ENCODE measurements at places on chromosomes 2 and 18.

DNA sequence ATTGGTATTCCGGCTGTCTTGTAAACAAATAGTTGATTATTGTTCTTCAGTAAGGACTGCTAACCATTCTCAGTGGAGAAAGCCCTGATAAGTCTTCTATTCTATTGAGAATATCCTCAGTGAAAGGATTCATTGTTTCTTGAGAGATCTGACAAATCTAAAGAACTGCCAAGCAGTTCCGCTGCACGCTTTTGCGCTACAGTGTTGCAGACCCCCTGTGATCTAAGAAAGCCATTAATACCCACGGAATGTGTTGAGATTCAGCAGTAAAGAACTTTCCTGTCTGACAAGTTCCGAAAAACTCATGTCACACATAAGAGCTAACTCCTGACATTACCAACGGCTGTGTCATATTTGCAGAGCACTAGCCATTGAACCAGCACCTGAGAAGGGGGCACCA, 63.8 kb downstream of the ZNF236 start:
- DNase-seq, result no peak

DNA sequence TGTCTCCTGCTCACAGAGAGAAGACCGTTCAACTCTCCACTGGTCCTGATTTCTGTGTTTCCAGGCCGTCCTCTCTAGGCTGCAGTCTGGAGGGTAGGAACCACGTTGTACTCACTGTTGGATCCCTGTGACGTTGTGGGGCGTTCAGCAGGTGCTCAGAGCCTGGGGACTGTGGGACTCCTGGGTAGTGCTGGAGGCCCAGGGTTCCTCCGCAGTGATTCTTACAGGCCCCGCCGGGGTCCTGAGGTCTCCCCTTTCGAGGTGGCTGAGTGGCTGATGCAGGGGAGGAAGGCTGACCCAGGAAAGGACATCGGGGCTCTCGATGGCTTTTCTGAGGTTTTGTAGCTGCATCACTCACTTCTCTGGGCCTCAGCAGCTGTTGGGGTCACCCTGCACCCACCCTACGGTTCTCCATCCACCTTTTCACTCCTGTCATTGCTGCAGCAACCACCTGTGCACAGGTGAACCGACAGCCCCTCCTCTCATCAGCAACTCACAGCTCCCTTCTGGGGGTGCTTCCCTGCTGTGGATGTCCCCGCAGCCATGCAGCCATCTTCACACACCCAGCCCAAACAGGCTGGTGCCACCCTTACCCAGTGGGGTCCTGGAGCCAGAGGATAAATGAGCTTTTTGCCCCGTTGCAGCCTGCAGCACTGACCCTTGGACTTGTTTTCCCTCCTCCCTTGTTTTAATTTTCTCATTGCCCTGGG, 169.6 kb upstream of the HDAC4 start:
- DNase-seq, result no peak

DNA sequence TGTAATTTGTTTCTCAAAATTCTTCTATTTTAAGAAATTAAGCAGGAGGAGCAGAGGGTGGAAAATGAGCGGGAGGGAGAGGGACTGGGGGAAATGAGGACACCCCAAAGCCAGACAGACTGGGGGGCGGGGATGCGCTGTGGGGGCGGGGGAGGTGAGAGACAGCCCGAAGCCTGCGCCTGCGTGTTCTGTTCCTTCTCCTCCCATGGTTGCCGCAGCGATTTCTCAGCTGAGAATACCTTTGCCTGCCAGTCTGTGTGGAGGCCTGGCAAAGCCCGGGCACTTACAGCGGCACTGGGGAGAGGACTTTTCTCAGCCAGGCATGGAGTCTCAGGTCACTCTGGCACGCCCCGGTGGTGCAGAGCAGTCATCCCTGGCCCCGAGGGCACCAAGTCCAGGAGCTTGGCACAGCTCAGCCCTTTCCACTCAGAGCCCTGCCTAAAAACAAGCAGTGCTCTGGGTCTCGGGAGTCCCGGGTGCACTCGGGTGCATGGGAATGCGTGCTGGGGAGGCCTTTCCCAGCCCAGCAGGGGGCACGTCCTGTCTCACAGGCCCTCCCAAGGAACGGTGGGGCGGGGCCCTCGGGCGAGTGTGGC, 289.3 kb upstream of the HS6ST1 start:
- DNase-seq, result no peak

DNA sequence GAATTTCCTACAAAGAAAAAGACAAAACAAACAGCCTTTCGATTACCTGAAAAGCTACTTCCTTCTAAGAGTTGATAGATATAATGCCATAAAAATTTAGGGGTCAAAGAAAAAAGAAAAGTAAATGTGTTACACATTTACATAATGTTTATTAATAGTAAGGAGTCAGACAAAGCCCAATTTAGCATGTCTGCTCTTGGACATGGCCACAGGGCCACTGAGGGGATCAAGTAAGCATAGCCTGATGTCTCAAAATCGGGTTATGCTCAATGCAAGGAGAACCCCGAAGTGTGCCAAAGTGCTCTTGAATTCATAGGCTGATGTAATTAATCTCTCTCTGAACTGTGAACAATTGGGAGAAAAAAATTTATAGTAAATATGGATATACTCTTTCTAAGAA, 61.6 kb downstream of the RTN4 start:
- DNase-seq, result no peak

GRCh38 chr2:60371219-60371618, 182.2 kb downstream of the BCL11A start:
- no peak for DNase-seq

DNA sequence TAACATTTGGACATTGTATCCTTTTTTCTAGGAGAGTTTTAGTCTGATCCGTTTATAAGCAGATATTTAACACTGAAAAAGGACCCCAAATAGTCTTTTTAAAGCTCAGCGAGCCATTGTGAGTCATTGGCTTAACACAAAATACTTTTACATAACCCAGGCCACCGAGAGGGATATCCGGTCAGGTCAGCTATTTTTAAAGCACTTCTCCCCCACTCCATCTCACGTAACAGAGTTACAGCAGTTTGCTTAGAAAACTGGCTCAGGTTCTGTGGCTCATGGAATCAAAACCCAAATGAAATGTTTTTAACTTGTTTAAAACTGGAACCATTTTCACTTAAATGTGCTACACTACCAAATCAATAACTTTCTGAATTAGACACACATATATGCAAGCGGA, 23.9 kb downstream of the COL4A3 start:
- DNase-seq, result no peak

- no peak for DNase-seq
Measured at GRCh38 chr2:192159736-192160135, 35.0 kb downstream of the TMEFF2 start.

DNA sequence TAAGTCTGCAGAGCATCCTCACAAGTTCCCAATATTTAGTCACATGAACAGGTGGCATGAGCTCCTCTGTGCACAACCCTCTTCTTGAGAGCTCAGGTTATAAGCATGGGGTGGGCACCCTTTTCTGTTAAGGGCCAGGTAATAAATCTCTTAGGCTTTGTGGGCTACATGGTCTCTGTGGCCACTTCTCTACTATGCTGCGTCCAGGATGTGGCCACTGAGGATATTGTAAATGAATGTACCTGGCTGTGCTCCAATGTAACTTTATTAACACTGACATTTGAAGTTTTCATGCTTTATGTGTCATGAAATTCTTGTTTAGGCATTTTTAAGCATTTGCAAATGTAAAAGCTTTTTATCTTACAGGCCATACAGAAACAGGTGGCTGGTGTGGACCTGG, 116.8 kb upstream of the ST6GAL2 start:
- no peak for DNase-seq

DNA sequence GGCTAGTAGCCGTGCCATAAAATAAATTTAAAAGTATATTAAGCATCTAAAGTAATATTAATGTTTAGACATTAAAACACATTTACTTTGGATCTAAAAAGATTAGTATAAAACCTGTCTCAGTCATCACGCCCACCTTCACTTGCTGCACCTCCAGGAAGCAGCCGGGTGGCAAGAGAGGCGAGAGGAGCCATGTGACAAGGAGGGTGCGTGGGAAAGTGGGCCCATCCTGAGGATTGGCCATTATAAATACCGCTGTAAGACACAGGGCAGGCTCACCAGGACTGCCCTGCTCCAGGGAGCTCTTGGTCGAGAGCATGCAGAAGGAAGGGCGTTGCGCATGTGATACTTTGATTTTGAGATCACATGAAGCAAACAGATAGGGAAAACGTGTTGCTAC, 34.4 kb upstream of the ALKAL2 start:
- DNase-seq, result no peak

GRCh38 chr2:3178578-3179031, 199.0 kb downstream of the EIPR1 start:
- no peak for DNase-seq

GRCh38 chr2:120794716-120795115, 59.0 kb downstream of the GLI2 start:
- no peak for DNase-seq

DNA sequence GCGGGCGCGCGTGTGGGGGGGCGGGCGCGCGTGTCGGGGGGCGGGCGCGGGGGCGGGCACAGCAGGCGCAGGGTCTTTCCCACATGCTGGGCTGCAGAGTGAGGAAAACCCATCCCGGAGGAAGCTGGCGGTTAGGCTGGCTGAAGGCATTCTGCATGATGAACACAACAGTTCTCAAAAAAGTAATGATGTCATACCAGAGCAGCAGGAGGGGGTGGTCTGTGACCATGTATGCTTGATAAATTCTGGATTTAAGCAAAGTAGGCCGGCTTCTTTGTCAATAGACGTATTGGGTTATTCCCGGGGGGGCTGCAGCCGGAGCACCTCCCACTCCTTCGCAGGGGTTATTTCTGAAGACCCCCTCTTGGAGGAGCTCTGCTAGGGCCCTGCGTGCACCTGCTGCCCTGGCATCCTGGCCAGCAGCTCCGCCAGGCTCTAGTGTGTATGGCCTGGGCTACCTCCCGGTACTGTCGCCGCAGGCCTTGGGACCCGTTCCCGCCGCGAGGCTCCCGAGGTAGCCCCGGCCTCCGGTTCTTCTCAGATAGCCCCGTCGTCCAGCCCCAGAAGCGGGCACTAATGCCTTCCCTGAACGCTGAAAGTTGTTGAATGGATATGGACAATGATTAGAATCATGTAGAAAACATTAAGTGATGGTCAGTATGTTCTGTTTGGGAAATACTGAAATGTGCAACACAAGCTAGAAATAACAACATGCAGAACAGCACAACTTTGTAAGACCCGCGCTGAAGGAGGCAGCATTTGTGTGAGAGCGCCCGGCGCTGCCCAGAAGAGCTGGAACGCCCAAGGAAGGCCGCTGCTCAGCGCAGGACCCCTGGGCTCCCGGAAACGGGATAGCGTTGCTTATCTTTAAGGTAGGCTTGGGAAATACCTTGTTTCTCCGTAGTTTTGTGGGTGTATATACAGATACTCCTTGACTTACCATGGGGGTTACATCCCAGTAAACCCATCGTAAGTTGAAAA, 101.4 kb upstream of the RAB6C start:
- no peak for DNase-seq
